Activated CD4-positive, alpha-beta T cell treated with anti-CD3 and anti-CD28 coated beads, Interleukin-2, Interleukin-6, amounts not matched to agents 100 ng/mL and 50 ng/mL, durations not matched to agents 16 hours and 8 hours (primary cell): ENCODE measurements at places on chromosomes 7 and 10.
A peak's percentile ranks its signal among the peaks of the same experiment; 100 is the strongest.

DNA sequence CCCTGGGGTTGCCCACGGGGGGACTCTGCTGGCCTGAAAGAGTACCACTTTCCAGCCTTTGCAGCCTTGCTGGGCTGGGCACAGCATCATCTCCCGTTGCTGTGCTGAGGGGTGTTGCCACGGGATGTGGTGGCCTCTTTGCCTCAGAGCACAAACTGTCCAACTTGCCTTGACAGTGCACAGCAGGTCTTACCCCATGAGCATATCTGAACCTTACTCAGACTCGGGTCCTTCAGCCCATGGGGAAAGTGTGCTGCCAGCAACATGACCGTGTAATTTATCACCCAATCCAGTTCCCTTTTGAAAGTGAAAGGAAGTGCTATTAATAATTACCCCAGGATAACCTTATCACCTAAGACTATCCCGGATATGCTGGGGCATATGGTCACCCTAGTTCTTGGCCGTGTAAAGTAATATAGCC is 46.8 kb downstream of the TBXAS1 start:
- no peak for DNase-seq

- peak; percentile 69 for DNase-seq
These were observed 448 bp downstream of the SEC24C start for GRCh38 chr10:73744664-73744975.

DNA sequence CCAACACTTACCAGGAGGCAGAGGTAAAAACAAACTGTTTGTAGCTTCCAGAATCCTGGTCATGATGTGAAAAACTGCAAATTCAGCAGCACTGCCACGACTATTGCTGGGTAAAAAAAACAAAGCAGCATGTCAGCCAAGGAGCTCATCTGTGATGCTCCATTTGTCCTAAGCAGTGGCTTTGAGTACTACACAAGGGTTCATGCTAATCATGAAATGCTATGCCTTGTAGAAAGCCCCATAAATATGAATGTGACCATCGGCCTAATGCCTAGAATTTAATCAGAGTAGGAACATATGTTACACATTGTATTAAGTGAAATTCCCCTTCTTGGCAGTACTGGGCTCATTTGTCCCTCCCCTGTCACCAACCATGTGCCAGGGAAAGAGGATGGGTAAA is 95.4 kb downstream of the GSAP start:
- DNase-seq: no peak

GRCh38 chr10:34761453-34761852 is 53.6 kb downstream of the PARD3 start:
- DNase-seq: no peak

DNA sequence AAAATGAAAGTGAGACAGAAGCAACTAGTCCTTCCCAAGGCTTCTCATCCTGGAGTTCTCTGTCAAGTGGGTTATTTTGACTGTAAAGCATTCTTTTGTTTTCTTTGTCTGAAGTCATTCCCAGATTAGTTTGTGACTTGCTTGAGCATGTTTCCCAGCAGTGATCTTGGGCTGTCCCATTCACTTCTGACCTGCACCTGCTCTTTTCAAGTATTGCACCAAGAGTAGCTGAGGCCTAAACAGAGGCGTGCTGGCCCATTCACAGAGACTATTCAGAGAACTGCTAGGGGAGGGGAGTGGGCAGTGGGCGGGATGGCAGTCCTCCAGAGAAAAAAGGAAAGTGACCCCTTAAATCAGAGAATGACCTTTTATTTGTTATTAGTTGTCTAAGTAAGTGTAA is 61.3 kb downstream of the CACNA2D1 start:
- no peak for DNase-seq

- no peak for DNase-seq
These were observed 301.3 kb upstream of the NFE2L3 start for GRCh38 chr7:25850735-25851134.

DNA sequence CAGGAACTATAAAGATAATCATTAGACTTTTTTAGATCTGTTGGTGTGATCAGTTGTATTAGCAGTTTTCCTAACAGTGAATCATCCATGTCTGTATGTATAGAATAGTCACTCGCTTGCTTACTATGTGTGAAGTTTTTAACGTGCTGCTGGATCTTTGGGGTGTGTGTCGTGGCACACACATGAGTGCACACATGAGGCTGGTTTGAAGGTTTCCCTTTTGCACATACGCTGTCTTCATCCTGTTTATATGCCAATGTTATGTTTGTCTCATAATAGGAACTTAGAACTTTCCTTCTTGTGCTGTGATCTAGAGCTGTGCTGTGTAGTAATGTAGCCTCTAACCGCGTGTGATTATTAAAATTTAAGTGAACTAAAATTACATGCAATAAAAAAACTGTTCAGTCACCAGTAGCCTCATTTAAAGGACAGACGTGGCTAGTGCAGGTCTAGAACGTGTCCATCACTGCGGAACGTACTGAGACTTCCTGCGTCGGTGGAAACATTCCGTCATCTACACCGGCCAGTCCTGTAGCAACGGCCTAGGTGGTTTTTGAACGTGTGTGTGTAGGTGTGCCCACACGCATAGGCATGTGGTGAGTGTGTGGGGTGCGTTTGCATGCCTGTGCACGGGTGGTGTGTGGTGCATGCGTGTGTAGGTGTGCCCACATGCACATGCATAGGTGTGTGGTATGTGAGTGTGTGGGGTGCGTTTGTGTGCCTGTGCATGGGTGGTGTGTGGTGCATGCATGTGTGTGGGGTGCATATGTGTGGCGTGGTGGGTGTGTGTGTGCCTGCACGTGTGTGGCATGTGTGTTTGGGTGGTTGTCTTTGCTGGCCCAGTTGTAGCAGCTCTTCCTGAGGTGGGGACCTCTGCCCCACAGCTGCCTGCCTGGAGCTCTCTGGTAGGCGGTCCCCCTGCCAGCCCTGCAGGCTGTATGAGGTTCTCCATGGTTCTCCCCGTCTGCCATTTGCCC is 56.6 kb downstream of the INPP5A start:
- no peak for DNase-seq

- no peak for DNase-seq
These were observed 86.5 kb downstream of the FOXL3 start for GRCh38 chr7:376306-377079.

GRCh38 chr10:3963191-3963673 is 178.2 kb upstream of the KLF6 start:
- DNase-seq: no peak

DNA sequence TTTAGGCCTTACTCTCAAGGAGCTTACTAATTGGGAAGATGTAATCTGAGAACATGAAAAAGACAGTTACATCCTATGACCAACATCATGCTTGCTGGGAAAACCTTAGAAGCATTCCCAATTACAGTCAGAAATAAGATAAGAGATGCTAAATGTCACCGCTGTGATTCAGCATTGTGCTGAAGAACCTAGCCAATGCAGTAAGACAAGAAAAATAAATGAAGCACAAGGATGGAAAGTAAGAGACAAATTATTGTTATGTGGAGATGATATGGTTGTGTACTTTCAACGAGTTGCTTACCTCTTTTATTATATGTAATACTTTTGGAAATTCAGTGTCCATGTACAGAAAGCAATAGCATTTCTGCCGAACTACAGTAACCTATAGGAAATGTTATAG is 104.8 kb downstream of the RBM20 start:
- DNase-seq: no peak

DNA sequence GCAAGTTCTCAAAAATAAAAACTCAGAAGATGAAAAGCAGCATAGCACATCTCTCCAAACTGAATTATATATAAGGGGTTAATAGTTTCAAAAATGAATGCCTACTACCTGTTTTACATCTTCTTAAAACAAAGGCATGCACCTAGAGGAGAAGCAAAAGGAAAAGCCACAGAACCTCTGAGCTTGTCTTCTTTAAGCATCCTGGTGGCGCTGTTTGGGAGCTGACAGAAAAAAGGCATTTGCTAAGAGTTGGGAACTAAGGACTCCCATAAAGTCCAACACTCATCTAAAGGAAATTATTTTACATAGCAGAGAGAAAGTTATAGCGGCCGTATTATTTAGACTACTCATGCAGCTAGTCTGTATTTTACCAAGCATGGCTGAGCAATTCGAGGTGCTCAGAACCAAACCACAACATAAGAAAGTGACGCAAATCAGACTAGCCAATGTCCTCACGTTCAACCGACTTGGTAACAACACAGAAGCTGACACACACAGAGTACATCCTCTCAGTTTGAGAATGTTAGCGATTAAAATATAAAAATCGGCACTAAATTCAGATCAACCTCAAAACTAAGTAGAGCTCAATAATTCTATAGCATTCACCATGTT is 38.8 kb downstream of the PTN start:
- DNase-seq: no peak

GRCh38 chr7:66727058-66727457 is 13.5 kb upstream of the RABGEF1 start:
- DNase-seq: no peak

DNA sequence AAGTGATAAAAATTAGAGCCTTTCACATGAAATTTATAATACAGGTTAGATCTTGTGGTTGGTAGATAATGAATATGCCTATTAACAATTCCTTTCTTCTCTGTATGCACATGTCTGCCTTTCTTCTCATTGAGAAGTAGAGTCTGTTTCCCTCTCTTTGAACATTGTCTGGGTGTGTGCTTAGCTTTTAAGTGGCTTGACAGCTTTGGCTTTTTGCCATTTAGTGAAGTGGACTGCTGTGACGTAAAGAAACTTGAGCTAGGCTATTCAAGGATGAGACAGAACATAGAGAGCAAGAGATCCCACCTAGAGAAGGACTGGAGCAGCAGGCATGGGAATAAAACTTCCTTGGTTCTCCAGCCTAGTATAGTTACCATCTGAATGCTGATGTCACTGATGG is 996.7 kb upstream of the CELF2 start:
- no peak for DNase-seq

DNA sequence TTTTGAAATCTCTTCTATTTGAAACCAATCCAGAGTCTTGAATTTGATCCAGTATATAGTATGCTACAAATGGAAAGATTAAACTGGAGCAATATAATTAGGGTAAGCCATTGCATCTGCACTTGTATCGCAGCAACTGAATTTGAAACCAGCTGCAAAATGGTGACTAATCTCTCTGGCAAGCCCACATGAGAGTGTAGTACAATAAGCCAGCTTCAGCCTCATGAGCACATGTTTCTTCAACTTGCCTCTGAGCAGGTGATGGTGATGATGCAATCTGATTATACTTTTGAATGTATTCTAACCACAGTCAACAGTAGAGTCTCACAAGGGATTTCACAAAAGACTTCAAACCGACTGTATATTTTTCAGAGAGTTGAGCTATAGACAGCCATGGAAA is 829 bp upstream of the RPA3 start:
- peak; percentile 90 for DNase-seq

DNA sequence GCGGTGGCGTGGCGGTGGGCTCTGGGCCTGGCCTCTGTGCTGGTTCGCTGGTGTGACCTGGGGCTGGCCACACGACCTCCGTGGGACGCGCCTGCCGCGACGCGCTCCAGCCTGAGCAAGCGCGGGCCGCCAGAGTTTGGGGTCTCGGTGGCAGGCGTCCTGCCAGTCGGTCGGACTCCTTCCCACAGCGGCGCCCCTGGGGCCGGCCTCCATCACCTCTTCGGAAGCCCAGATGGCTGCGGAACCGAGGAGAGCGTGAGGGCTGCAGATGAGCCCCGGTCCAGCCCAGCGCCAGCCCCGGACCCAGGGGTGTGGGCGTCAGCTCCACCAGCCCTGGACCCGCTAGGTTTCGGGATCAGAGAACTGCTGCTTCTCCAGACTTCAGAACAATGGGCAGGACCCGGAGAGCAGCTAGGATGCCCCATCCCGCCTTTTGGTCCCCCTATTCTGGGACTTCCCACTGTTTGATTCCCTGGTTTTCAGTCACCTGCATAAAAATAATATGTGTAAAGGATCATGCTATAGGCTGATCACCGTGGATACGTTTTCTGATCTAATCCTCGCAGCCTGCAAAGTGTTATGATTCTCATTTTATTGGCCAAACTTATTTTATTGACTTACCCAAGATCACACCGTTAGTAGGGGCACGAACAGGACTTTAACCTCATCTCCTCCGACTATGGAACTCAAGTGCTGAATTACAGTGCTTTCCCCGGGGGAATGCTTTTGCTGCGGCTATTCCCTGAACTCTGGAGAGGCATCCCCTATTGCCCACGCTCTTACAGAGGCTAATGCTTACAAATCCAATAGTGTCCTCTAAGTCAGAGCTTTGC is 2.8 kb downstream of the CYP26C1 start:
- no peak for DNase-seq

- no peak for DNase-seq
These were observed 13.4 kb upstream of the WDFY4 start for GRCh38 chr10:48670978-48671913.

DNA sequence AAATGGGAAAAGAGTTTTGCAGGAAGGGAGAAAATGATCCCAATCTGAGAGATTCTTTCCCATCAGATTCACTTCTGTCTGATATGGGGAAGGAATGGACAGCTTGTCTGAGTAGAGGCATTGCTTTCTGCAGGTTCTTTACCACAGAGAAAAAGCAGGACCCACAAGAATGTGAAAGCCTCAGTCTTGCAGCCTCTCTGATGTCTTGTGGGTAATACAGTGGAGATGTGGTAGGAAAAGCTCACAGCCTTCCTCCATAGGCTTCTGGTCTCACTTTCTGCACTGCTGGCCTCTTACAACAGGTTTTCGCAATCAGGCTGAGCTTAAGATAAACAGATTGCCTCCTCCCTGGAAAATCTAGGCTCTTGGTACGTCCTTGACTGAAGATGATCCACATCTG is 551 bp downstream of the IFIT1 start:
- no peak for DNase-seq

- no peak for DNase-seq
These were observed 1130.0 kb downstream of the DNAJB9 start for GRCh38 chr7:109699661-109700060.

- DNase-seq: no peak
These were observed 82.7 kb downstream of the SPAG6 start for GRCh38 chr10:22427890-22428571.

- no peak for DNase-seq
These were observed 2.9 kb upstream of the PALD1 start for GRCh38 chr10:70475661-70476060.

DNA sequence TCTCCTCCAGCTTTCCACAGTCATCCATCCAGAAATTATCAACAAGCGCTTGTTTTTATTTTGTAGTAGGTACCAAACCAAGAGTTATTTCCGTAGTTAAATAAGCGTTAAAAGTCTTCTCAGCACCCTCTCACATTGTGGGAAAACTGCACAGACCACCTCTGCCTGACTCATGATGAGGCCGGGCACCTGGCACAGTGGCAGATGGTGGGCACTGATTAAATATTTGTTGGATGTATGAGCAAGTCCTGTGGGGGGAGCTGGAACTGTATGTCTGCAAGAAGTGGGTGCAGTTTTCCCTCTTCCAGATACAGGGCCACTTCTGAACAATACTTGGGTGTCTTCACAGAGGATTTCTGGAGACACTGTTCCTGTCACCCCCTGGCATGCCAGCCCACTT is 5.3 kb upstream of the REPIN1 start:
- no peak for DNase-seq

DNA sequence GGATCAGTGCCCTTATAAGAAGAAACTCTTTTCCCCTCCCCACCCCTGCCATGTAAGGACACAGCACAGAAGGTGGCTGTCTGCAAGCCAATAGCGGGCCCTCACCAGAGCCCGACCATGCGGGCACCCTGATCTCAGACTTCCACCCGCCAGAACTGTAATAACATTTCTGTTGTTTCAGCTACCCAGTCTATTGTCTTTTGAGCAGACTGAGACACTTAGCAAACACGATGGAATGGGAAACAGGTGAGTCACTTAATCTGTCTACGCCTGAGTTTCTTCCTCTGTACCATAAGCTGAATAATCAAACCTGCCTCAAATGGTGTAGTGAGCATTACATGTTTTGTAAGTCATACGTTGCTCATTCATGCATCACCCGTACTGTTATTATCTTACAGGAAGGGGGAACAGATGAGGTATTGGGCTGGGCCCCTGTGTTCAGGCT is 58.2 kb downstream of the STRA8 start:
- no peak for DNase-seq
